ENCODE measurements at places on chromosomes 2 and 18. TPM values are rescaled to one million over a fixed set of nuclear protein-coding genes. Genes with fewer than 3 reads are reported as not detected.
A peak's percentile ranks its signal among the peaks of the same experiment; 100 is the strongest.

The ALK gene
- 1.5 TPM for polyA plus RNA-seq

The CNDP1 gene
- 0.27 TPM for polyA plus RNA-seq

- DNase-seq = no peak
Observed at GRCh38 chr2:187942876-187943275, 348.8 kb upstream of the GULP1 start.

DNA sequence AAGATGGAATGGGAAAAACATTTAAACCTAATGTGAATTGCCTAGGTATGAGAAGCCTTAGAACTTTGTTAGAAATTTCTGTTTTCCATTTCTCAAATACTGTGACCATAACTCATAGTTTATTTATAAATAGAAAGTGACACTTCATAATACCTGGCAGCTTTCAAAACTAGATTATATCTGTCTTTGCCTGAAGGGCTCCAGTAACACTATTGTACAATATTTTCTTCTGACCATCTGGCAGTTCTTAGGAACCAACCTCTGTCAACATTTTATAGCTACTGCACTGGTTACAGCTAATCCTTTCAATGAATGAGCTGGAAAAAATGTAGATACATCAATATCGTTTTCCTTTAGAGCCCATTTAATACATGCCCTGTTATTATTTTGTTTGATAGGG lies 237.4 kb downstream of the CAMKMT start:
- DNase-seq = no peak

- no peak for DNase-seq
Observed at GRCh38 chr18:74456349-74457042, 612 bp downstream of the DIPK1C start.

DNA sequence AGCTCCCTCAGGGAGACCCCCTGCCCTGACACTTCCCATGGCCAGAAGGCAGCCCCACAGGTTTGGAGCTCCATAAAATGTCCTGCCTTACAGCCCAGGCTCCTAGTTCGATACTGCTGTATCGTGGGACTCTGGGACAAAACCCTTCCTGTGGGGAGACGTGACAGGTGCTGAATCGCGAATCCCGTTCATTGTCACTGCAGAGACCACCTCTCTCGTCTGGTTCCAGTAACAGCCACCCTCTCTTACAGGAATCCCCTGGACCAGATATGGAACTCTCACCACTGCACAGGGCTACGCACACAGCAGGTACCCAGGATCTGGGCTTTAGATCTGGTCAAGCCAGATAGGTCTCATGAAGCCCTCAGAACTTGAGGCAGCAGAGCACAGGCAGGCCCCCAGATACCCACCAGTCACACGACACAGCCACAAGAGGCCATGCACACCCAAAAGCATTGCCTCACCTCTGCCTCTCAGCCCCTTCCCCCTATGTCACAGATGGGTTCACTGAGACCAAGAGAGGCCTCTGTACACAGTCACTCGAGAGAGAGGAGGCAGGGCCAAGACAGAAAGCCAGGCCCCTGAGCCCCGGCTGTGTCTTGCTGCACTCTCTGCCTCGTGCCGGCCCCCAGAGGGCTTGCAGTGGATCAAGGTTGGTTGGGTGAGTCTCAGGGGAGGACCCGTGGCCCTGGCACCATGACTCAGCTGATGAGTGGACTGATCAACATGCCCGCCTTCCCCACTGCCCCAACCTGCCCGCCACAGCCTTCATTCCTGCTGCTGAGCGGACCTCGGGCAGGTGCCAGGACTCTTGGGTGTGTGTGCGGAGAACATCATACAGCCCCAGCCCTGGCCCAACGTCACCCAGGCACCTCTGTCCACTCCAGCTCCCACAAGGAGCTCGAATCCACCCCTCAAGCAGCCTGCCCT lies 7.6 kb downstream of the SDC1 start:
- DNase-seq = no peak

- no peak for DNase-seq
Observed at GRCh38 chr2:102066554-102066953, 74.8 kb downstream of the IL1R2 start.

DNA sequence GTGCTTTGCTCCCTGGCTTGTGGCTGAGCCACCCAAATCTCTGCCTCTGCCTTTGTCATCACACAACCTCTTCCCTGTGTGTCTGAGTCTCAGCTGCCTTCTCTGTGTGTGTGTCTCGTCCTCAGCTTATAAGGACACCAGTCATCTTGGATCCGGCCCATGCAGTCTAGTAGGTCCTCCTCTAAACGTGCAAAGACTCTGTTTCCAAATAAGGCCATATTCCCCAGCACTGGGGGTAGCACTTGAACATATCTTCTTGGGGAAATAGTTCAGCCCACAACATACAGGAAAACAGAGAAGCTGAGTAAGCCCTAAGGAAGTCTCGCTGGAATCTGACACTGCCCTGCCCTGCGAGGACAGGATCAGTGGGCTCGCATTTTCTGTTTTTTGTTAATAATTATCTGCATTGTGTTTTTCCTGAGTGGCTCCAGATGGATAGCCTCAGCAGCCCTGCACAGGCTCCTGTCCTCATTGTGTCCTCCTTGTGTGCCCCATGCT lies 42.1 kb downstream of the MTCL1 start:
- DNase-seq = peak; percentile 26

- DNase-seq = no peak
Observed at GRCh38 chr2:169080250-169081069, 11.1 kb downstream of the DHRS9 start.

GRCh38 chr2:173652767-173653431 lies 298.2 kb downstream of the CDCA7 start:
- no peak for DNase-seq

Measured in large intestine (tissue), 12 donors.